Type B pancreatic cell (in vitro differentiated cells): ENCODE measurements at places on chromosomes 1 and 21.
A peak's percentile ranks its signal among the peaks of the same experiment; 100 is the strongest.

DNA sequence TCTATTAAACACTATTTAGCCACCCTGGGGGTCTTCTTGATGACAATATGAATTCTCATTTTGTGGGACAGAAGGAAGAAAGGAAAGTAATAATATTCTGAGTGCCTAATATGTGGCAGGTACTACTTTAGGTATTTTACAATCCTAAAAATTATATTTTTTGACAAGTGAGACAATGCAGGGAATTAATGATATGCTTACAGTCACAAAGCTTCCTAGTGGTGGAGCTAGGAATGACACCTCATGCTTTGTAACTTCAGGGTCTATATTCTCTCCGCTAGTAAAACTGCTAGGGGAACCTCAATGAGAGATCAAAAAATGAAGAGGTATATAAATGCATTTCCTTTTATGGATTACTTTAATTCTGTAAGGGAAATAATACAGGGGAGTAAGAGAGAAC lies 44.3 kb downstream of the TPR start:
- peaks cover 25% of the 10 kb centered on the region for H3K36me3 ChIP-seq
- no peak overlapping the region for H3K4me3 ChIP-seq
- DNase-seq, result no peak
- no peak overlapping the region for H3K27ac ChIP-seq
- no peaks in the 10 kb centered on the region for H3K4me1 ChIP-seq
- no peaks in the 10 kb centered on the region for H3K27me3 ChIP-seq

GRCh38 chr1:27031235-27032118 lies 18.8 kb upstream of the TENT5B start:
- H3K27ac ChIP-seq, result no peak overlapping the region
- DNase-seq, result no peak
- H3K27me3 ChIP-seq, result no peaks in the 10 kb centered on the region
- peaks cover 18% of the 10 kb centered on the region for H3K4me1 ChIP-seq

- H3K27me3 ChIP-seq, result no peaks in the 10 kb centered on the region
- H3K36me3 ChIP-seq, result no peaks in the 10 kb centered on the region
These were observed 10.6 kb upstream of the XCL1 start for GRCh38 chr1:168565825-168566224.

- no peak overlapping the region for H3K4me3 ChIP-seq
- no peaks in the 10 kb centered on the region for H3K36me3 ChIP-seq
- peaks cover 6% of the 10 kb centered on the region for H3K4me1 ChIP-seq
- DNase-seq, result no peak
- H3K27ac ChIP-seq, result peak overlapping the region; percentile 63
These were observed 18.8 kb upstream of the F3 start for GRCh38 chr1:94560333-94560732.

- no peaks in the 10 kb centered on the region for H3K36me3 ChIP-seq
- peaks cover 14% of the 10 kb centered on the region for H3K27me3 ChIP-seq
- no peak overlapping the region for H3K27ac ChIP-seq
- no peak overlapping the region for H3K4me3 ChIP-seq
These were observed 113.8 kb downstream of the KCND3 start for GRCh38 chr1:111875640-111876039.

DNA sequence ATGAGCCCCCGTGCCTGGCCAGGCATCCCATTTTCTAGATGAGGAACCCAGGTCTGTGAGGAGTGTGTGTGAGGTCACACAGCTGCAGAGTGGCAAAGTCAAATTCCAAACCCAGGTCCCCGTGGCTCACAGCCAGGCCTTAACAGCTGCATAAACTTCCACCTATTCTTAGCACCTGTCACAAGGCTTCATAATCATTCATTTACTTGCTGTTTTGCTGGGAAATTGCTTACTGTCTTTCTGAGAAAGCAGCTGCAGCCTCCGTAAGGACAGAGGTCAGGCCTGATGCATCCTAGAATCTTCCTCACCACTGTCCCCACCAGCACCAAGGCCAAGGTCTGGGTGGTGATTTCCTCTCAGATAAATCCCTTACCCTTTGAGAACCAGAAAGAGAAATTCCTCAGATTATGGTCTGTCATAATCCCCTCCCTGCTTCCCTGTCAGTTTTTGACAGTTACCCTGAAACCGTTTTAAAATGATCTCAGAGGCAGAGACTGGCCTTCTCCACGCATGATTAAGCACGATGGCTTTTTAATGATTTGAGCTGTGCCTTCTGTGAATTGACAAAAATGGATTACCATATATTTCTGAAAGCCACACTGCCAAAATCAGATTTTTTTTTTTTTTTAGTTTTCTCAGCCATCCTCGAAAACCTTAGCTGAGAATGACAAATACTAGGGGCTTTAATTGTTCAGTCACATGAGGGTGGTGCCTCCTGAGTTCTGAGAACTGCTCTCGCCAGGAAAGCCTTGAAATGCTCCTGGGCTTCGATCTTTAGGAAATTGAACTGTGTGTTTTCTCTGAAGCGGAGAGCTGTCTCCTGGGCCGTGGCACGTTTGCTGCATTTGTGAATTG lies 70.0 kb upstream of the SELENON start:
- H3K4me1 ChIP-seq, result peaks cover 33% of the 10 kb centered on the region
- no peak for DNase-seq
- H3K36me3 ChIP-seq, result no peaks in the 10 kb centered on the region
- no peak overlapping the region for H3K4me3 ChIP-seq

DNA sequence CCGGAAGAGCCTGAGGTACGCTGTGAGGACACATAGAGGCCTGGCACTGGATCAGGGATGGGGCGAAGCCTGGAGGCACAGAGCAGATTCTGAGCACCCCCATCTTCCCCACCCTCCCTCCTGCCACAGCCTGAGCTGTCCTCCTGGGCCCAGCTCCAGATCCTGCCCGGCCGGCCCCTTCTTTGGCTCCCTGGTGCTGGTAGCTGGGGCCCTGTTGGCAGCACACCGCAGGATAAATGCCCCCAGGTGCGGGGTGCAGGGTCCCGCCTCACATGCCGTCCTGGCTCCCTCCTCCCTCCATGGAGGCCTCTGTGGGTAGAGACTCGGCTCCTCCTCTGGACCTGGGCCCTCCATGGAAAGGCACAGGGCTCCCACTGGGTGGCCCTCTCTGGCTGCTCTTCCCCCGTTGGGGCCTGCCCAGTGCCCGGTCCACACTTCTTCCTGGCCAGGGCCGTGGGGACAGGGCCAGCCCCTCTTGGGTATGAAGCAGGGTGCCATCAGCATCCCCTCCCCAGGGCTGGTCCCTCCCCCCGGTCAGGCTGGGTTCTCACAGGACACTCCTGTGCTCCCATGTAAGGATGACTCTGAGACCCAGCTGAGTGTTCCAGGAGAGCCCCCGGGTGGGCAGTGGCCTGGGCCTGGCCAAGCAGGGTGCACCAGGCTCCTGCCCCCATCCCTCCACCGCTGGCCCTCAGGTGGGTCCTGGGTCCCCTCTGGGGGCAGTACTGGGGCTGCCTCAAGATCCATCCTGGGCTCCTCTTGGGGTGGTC lies 1.1 kb upstream of the OBSCN start:
- no peaks in the 10 kb centered on the region for H3K36me3 ChIP-seq
- H3K4me1 ChIP-seq, result peaks cover 10% of the 10 kb centered on the region
- peaks cover 3% of the 10 kb centered on the region for H3K27me3 ChIP-seq

DNA sequence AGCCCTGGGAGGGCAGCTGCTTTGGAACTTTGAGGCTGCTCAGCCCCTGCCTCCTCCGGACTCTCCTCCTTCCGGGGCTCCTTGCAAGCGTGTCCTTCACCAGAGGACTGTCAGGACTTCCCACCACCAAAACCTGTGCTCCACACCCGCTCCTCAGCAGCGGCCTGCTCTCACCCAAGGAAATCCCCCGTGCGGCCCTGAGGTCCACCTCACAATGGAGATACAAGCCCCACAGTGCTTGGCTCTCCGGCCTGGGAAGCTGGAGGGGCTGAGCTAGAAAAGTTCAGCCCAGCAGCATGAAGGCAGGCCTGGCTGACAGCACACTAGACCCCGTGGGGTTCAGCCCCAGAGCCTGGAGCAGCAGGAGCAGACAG lies 33.6 kb downstream of the PGBD5 start:
- H3K36me3 ChIP-seq, result no peaks in the 10 kb centered on the region
- H3K4me3 ChIP-seq, result no peak overlapping the region
- H3K4me1 ChIP-seq, result no peaks in the 10 kb centered on the region
- DNase-seq, result no peak

- peaks cover 10% of the 10 kb centered on the region for H3K4me1 ChIP-seq
- H3K4me3 ChIP-seq, result no peak overlapping the region
- no peak for DNase-seq
- no peaks in the 10 kb centered on the region for H3K27me3 ChIP-seq
These were observed 1017.6 kb downstream of the KCNT2 start for GRCh38 chr1:195590649-195591048.

- H3K36me3 ChIP-seq, result no peaks in the 10 kb centered on the region
- no peak overlapping the region for H3K27ac ChIP-seq
- no peak overlapping the region for H3K4me3 ChIP-seq
- peaks cover 4% of the 10 kb centered on the region for H3K27me3 ChIP-seq
- no peaks in the 10 kb centered on the region for H3K4me1 ChIP-seq
These were observed 355.6 kb downstream of the PRDM2 start for GRCh38 chr1:14055442-14056223.

DNA sequence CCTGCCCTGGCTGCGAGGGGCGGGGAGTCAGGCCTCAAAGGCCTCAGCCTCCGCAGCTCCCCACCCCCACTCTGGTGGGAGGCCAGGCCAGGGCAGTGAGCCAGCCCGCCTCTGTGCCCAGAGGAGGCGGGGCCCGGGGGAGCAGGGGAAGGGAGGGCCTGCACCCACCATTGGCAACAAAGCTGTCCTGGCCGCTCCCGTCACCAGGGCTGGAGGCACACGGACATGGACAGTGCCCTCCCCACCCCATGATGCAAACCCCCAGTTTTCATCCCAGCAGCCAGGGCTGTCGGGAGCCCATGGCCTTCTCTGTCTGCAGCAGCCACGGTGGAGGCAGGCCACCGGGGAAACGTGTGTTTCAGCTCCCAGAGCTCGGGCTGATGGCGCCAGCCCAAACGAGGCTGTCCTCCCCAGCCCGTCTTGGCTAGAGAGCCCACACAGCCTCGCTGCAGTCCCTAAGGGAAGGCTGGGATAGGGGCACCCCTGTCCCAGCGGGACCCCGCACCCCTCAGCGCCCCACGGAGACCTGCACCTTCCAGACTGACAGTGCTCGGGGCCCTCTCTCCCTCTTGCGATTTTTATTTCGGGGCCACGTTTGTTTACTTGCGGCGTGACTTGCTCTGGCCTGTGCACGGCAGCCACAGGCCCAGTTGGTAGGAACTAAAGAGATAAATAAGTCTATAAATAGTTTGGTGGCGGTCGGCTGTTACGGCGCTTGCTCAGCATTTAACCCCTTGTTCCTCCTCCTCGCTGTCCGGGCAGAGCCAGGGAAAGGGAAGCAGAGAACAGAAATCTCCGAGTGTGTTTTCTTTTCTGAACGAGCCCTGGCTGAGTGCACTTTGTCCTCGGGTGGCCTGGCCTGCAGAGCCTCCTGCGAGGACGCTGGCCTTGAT lies 101.8 kb downstream of the PRDM16 start:
- peaks cover 29% of the 10 kb centered on the region for H3K27me3 ChIP-seq
- peak overlapping the region; percentile 89 for H3K27ac ChIP-seq
- H3K4me1 ChIP-seq, result peaks cover 34% of the 10 kb centered on the region
- H3K36me3 ChIP-seq, result no peaks in the 10 kb centered on the region

GRCh38 chr1:86352086-86352485 lies 44.0 kb downstream of the ODF2L start:
- H3K36me3 ChIP-seq, result peaks cover 26% of the 10 kb centered on the region
- H3K4me3 ChIP-seq, result no peak overlapping the region
- DNase-seq, result no peak
- no peaks in the 10 kb centered on the region for H3K27me3 ChIP-seq
- no peak overlapping the region for H3K27ac ChIP-seq

- H3K4me3 ChIP-seq, result peak overlapping the region; percentile 90
- peaks cover 14% of the 10 kb centered on the region for H3K36me3 ChIP-seq
These were observed 2.1 kb upstream of the PRRX1 start for GRCh38 chr1:170661646-170662411.

- no peaks in the 10 kb centered on the region for H3K36me3 ChIP-seq
- DNase-seq, result no peak
- peak overlapping the region; percentile 96 for H3K4me3 ChIP-seq
- no peaks in the 10 kb centered on the region for H3K27me3 ChIP-seq
These were observed 10.8 kb downstream of the ADAMTSL4 start for GRCh38 chr1:150560011-150560438.

DNA sequence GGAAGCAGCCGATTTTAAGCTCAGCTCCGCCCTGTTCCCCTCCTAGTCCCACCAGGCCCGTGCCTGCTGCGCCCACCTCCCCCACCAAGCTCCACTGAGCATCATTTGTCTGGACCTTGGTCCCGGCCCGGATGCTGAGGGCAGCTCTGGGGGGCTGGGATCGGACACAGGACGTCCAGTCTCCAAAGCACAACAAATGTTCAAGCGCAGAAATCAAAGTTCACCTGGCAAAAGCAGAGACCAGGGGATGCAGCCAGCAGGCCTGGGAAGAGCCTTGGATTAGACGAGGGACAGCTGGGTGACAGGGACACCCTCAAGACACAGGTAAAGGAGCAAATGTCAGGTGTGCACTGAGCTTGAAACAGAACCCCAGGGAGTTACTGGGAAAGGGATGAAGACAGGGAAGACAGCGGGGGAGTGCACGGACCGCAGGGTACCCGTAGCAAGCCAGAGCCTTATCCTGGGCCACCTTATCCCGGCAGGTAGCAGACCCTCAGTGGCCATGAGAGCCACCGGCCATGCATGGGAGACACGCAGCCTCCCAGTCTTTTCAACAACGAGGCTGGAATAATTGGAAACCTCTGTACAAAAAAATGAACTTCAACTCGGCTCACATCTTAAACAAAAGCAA lies 22.2 kb upstream of the TMEM52 start:
- peaks cover 3% of the 10 kb centered on the region for H3K27me3 ChIP-seq
- no peak overlapping the region for H3K27ac ChIP-seq
- no peak overlapping the region for H3K4me3 ChIP-seq
- H3K36me3 ChIP-seq, result no peaks in the 10 kb centered on the region
- peaks cover 4% of the 10 kb centered on the region for H3K4me1 ChIP-seq
- no peak for DNase-seq

DNA sequence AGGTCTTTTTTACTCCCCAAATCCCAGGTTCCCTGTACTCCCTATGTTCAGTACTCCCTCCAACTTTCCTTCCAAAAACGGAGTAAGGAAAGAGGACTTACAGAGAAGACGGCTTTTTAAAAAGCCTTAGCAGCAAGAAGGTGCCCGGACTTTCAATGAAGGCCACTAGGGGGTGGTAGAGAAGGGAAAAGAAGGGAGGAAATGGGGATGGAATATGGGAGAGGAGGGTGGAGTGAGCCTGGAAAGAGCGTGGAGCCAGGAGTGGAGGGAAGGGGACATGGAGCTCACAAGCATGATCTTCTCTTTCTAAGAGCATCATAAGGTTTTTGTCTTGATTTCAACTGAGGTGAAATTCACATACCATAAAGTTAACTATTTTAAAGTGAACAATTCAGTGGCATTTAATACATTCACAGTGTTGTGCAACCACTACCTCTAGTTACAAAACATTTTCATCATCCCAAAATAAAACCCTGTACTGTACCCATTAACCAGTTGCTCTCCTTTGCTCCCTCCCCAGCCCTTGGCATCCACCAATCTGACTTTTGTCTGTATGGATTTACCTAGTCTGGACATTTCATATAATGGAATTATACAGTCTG lies 129.9 kb downstream of the ZNF281 start:
- no peak overlapping the region for H3K27ac ChIP-seq
- peaks cover 12% of the 10 kb centered on the region for H3K27me3 ChIP-seq
